ENCODE measurements at places on chromosomes 2 and 18.

DNA sequence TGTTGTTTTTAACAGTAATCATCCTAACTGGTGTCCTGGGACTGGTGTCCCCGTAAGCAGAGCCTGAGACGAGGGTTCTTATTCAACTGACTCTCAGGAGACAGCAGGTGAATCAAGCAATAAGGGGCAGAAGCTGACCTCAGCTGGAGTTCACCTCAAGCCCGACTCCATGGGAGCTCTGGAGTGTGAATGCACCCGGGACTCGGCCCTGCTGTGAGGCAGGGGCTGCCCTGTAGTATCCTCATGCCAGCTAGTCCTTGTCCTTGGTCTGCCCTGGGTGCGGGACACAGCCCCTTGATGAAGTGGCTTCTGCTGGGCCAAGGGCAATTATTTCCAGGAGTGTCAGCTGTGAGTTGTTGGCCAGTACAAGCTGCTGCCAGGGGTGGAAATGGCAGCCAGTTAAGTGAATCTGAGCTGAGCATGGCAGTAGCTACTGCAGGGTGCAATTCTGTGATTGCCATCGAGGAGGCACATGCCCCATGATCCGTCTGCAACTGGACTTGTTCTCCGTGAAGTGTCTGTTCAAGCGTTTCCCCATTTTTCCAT is 54.9 kb upstream of the OTOS start:
- DNase-seq: no peak

GRCh38 chr18:11269257-11269656 is 119.9 kb upstream of the PIEZO2 start:
- DNase-seq: no peak

GRCh38 chr2:238487652-238488346 is 61.1 kb downstream of the ASB1 start:
- DNase-seq: no peak

DNA sequence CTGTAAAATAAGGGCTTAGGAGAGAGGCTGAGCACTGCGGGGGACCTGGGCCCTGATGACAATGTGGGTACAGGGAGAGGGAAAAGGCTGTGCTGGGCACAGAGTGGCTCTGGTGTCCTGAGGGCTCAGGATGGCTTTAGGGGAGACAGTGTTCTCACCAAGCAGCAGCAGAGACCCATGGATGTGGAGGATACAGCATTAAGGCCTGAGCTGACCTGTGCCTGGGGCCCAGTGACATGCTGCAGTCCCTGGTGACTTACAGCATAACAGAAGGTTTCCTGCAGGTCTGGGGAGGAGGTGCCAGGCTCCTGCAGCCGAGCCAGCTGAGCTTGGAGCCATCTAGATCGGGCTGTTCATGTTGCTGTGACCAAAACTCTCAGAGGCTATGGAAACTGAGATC is 191.3 kb upstream of the SMAD2 start:
- DNase-seq: no peak

DNA sequence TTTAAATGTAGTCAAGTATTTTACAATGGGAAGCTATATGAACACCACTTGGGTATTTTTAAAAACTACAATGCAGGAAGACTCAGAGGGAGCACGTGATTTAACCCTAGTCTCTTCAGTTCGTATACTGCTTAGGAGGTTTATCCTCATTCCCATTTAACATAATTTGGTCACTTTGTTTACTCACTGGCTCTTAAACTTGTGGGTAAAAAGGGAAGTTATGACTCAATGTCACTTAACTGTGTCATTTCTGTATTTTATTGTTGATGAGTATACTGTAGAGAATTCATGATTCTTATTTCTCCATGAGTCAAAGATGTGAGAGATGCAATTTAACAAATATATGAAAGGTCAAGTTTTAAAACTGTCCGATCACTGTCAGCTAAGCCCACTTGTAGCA is 48.2 kb downstream of the SLC66A3 start:
- no peak for DNase-seq

GRCh38 chr2:27316655-27317412 is 6.1 kb downstream of the MPV17 start:
- no peak for DNase-seq

GRCh38 chr2:57720728-57721627 is 325.6 kb upstream of the VRK2 start:
- DNase-seq: no peak

GRCh38 chr2:12661489-12661888 is 55.2 kb upstream of the TRIB2 start:
- no peak for DNase-seq

DNA sequence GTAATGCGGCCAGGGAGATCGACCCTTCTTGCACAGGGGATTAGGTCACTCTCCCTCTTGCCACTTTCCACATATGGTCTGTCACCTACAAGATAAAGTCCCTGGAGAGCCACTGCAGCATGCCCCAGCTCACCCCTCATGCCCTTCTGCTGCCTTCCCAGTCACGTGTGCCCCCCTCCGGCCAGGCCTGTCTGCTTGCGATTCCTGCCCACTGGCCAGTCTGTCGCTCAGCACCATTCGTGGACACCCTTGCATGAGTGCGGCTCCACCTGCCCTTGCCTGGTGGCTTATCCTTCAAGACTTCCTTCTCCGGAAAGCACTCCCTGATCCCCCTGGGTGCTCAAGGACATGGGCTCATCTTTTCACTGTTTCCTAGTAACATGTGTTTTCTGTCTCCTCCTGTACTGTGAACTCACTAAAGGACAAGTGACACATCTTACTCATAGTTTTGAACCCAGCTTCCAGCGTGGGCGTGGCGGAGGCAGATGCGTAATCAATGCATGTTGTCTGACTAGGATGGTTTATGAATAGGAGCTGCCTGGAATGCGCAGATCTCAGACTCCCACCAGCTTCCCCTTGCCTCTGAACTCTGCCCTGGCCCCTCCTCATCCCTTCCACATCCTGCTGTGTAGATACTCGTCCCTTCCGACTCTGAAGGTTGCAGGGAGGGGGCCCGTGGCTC is 7.8 kb upstream of the NT5DC4 start:
- no peak for DNase-seq

DNA sequence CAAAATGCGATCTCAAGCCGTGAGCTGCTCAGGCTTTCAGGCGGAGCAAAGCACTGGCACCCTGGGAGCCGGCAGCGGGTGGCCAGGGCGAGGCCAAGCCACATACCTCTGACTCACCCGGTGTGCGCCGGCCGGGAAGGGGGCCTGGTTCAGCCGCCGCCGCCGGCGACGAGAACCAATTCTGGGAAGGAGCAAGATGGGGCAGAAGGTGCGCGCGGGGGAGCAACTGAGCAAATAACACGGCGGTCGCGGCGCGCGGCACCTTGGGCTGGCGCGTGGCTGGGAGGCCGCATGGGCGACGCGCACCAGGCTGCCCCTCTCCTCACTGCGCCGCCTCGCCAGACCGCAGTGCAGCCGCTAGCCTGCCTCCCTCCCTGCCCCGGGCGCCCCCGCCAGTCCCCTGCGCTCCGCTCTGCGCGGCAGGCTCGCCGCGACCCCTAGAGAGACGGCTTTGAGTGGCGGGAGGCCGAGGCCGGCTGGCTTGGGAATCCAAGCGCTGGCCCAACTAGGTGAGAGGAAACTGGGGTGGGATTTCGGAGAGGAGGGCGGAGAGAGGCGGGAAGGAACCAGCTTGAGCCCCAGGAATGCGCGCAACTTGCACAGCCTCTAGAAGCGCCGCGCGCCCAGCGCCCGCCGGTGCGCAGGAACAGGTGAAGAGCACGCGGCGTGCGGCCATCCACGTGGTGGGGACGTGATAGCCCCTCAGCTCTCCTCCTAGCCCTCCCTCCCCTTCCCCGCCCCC is 3.2 kb downstream of the NRP2 start:
- DNase-seq: no peak

DNA sequence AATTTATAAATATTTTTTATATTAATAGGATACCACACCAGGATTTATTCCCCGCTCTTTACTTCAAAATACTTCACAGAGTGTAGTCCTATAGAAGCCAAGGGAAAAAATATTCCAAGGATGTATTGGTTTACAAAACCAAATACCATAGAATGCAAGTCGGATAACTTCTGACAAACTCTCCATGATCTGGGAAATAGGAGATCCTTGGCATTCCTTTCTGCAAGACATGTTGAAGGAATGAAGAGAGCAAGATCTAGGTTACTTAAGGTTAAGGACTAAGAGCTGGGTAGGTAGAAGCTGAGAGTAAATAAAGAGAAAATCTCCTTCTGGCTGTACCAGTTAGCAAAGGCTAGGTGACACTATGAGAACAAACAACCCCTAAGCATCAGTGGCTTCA is 141.2 kb downstream of the LRATD1 start:
- DNase-seq: no peak

- no peak for DNase-seq
Observed at GRCh38 chr2:240954436-240955305, 43.7 kb upstream of the SNED1 start.

GRCh38 chr2:207219081-207219630 is 53.4 kb upstream of the KLF7 start:
- DNase-seq: no peak
